ENCODE measurements at places on chromosomes 4 and X.

- no peak for DNase-seq
- H3K36me3 ChIP-seq: no peaks in the 10 kb centered on the region
- no peaks in the 10 kb centered on the region for H3K4me1 ChIP-seq
- no peak overlapping the region for H3K27ac ChIP-seq
These were observed 279.0 kb downstream of the CFAP47 start for GRCh38 chrX:36198575-36198974.

DNA sequence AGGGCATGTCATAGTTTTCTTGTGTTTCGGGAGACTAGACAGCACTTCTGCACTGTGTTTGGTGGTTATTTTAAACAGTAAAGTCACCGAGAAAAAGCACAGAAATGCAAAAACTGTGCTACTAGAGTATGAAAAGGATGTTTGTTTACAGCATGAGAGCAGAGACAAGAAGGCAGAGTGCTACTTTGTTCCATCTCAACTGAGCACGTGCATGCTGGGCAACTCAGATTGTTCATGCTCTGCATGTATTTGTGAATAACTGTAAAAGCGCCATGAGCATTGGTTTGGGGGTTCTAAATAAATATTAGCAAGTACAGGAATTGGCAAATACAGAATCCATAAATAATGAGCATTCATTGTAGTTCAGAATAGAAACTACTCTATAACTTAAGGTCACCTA, 7.4 kb downstream of the EVC start:
- no peaks in the 10 kb centered on the region for H3K36me3 ChIP-seq
- no peak for DNase-seq
- no peak overlapping the region for H3K27ac ChIP-seq
- H3K4me1 ChIP-seq: peaks cover 3% of the 10 kb centered on the region
- no peak overlapping the region for H3K4me3 ChIP-seq
- no peaks in the 10 kb centered on the region for H3K27me3 ChIP-seq

- H3K4me1 ChIP-seq: no peaks in the 10 kb centered on the region
- H3K27ac ChIP-seq: no peak overlapping the region
- no peaks in the 10 kb centered on the region for H3K27me3 ChIP-seq
- no peaks in the 10 kb centered on the region for H3K36me3 ChIP-seq
- no peak overlapping the region for H3K4me3 ChIP-seq
These were observed 21.1 kb downstream of the CPZ start for GRCh38 chr4:8613421-8614364.

DNA sequence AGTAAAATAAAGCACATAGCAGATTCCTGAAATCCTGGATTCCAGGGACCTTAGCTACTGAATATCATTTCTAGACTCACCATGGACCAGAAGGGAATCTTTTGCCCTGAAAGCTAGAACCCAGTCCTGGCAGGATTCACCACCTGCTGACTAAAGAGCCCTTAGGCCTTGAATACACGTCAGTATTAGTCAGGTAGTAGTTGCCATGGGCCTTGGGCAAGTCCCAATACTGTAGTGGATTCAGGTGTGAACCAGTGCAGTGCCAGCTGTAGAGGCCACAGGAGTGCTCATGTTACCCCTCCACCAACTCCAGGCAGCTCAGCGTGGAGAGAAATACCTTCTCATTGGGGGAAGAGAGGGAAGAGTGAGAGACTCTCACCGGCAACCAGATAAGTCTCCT, 64.1 kb upstream of the UBQLN2 start:
- H3K4me1 ChIP-seq: no peaks in the 10 kb centered on the region
- H3K4me3 ChIP-seq: no peak overlapping the region
- H3K27ac ChIP-seq: no peak overlapping the region

GRCh38 chr4:93232883-93233282, 595.7 kb upstream of the ATOH1 start:
- no peak overlapping the region for H3K27ac ChIP-seq
- no peak for DNase-seq
- H3K36me3 ChIP-seq: no peaks in the 10 kb centered on the region
- H3K27me3 ChIP-seq: no peaks in the 10 kb centered on the region
- H3K4me1 ChIP-seq: no peaks in the 10 kb centered on the region

- H3K36me3 ChIP-seq: no peaks in the 10 kb centered on the region
- no peaks in the 10 kb centered on the region for H3K27me3 ChIP-seq
- no peaks in the 10 kb centered on the region for H3K4me1 ChIP-seq
- no peak for DNase-seq
These were observed at the start of gene MTNR1A for GRCh38 chr4:186554914-186555827. Gene MTNR1A, minus strand, starts transcription at chr4:186555567. Its CDS starts 202 bp downstream, at chr4:186555365.

DNA sequence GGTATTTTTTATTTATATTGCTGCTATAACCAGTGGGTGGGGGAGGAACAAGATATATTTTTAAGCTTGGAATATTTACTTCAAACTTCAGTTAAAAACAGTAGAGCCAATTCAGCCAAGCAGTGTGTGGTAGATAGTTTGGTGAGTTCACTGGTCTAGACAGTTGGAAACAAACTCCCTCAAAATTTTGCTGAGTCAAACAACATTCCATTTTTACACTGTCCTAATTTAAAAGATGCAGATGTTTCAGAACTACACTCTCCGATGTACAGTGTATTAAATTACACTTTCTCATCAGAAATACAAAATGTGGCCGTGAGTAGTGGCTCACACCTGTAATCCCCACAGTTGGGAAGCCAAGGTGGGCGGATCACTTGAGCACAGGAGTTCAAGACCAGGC, 23.3 kb downstream of the PRKX start:
- H3K4me1 ChIP-seq: no peaks in the 10 kb centered on the region
- no peaks in the 10 kb centered on the region for H3K36me3 ChIP-seq
- no peak overlapping the region for H3K4me3 ChIP-seq
- no peak for DNase-seq
- H3K27me3 ChIP-seq: no peaks in the 10 kb centered on the region

GRCh38 chr4:156779774-156780173, 191.8 kb downstream of the PDGFC start:
- H3K27ac ChIP-seq: no peak overlapping the region
- no peak overlapping the region for H3K4me3 ChIP-seq
- no peaks in the 10 kb centered on the region for H3K4me1 ChIP-seq
- H3K27me3 ChIP-seq: no peaks in the 10 kb centered on the region

DNA sequence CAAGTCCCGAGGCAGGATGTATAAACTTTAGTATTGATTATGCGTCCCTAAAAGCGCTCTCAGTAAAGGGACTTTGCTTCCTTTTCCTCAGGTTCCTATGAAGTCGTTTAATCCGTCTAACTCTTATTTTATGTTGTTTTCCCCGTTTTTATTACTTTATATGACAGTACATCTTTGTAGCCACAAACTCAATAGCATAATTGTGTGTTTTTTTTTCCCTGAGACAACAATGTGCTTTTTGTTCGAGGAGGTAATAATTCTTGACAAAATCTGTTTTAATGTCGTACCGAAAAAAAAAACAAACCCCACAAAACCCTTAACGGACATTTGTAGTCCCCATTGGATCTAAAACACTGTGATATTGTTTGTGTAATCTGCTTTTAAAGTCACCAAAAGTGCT, 17.9 kb upstream of the PPP2R3B start:
- no peaks in the 10 kb centered on the region for H3K4me1 ChIP-seq
- no peak overlapping the region for H3K4me3 ChIP-seq
- no peaks in the 10 kb centered on the region for H3K27me3 ChIP-seq
- H3K36me3 ChIP-seq: no peaks in the 10 kb centered on the region
